Activated CD4-positive, alpha-beta T cell treated with anti-CD3 and anti-CD28 coated beads, Interleukin-2, amount 10 ng/mL, durations not matched to agents 24 days and 14 days (primary cell): ENCODE measurements at places on chromosomes 5 and 9. TPM values are rescaled to one million over a fixed set of nuclear protein-coding genes. Genes with fewer than 3 reads are reported as not detected.
A peak's percentile ranks its signal among the peaks of the same experiment; 100 is the strongest.

DNA sequence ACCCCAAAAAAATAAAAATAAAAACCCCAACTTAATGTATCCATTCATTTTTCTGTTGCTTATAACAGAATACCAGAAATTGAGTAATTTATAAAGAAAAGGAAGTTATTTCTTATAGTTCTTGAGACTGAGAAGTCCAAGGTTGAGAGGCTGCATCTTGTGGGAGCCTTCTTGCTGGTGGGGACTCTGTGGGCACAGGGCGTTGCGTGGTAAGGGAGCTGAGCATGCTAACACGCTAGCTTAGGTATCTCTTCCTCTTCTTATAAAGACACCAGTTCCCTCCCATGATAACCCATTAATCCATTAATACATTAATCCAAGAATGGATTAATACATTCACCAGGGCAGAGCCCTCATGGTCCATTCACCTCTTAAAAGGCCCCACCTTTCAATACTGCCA, 150.9 kb downstream of the ZSWIM6 start:
- DNase-seq: no peak

GRCh38 chr5:100841358-100842076, 61.6 kb downstream of the ST8SIA4 start:
- DNase-seq: peak; percentile 65

- DNase-seq: peak; percentile 62
Observed at GRCh38 chr5:74685979-74686631, 1.1 kb downstream of the HEXB start.

GRCh38 chr5:132887283-132887682, 13.8 kb downstream of the LEAP2 start:
- DNase-seq: no peak

DNA sequence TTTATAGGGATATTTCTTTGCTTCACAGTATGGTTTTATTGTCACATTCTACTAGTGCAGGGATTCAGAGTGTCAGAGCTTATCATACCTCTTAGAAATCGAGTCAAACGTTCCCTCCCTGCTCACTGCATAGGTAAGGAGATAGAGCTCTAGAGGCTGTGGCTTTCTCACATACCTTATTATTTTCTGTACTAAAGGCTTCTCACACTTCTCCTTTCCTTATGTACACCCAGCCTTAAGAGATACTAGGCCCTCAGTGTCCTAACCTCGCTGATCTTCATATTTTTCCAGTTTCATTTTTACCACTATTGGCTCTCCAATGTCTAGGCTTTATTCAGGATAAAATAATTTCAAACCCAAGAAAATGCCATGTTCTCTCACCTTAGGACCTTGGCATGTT, 297.3 kb upstream of the RIOK2 start:
- no peak for DNase-seq

- DNase-seq: no peak
Observed at GRCh38 chr5:130234816-130235215, 330.6 kb downstream of the CHSY3 start.

DNA sequence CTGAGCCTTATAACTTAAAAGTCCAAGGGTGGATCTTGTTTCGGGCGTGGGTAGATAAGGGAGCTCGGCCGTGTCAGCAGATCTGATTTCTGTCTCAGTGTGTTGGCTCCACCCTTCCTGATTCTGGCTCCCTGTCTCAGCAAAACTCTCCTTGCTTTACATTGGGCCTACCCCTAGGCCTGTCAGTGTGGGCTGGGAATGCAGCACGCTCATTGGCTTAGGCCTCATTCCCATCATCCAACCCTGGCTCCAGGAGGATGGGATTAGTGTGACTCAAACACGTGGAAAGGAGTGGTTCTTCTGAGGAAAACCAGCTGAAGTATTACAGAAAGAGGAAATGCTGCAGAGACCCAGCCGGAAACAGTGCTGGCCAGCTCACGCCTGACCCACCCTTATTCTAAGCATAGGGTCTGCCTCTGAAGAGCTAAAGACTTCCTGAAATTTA, 59.9 kb downstream of the ZFAND5 start:
- DNase-seq: peak; percentile 64

GRCh38 chr9:31597977-31598376, 786.5 kb upstream of the ACO1 start:
- no peak for DNase-seq

DNA sequence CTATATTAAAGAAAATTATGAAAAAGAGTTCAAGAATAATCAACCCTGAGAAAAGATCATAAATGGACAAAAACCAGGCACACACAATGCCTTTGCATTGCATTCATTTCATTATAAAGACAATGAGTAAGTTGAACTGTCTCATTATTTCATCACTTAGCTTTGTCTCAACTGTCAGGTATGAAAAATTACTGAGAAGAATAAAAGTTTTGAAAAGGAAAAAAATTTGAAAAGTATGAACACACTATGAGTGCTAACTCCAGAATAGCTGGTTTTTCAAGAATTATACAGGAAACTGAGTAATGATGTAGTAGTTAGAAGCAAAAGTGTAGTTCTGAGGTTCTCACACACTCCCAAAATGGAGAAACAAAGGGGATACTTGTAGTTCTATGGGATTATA, 16.3 kb upstream of the ANXA1 start:
- no peak for DNase-seq

- DNase-seq: no peak
Observed at GRCh38 chr5:68334553-68334886, 119.0 kb downstream of the PIK3R1 start.

C9 gene
- not detected in 2 replicates for total RNA-seq

ECPAS gene
- 102 and 117 TPM in 2 replicates for total RNA-seq

ABLIM3 gene
- total RNA-seq: not detected in 2 replicates

B4GALT1 gene
- 53.8 and 55.7 TPM in 2 replicates for total RNA-seq

NSA2 gene
- 94.0 and 95.8 TPM in 2 replicates for total RNA-seq
